ENCODE measurements at places on chromosomes 7 and 10.
A peak's percentile ranks its signal among the peaks of the same experiment; 100 is the strongest.

DNA sequence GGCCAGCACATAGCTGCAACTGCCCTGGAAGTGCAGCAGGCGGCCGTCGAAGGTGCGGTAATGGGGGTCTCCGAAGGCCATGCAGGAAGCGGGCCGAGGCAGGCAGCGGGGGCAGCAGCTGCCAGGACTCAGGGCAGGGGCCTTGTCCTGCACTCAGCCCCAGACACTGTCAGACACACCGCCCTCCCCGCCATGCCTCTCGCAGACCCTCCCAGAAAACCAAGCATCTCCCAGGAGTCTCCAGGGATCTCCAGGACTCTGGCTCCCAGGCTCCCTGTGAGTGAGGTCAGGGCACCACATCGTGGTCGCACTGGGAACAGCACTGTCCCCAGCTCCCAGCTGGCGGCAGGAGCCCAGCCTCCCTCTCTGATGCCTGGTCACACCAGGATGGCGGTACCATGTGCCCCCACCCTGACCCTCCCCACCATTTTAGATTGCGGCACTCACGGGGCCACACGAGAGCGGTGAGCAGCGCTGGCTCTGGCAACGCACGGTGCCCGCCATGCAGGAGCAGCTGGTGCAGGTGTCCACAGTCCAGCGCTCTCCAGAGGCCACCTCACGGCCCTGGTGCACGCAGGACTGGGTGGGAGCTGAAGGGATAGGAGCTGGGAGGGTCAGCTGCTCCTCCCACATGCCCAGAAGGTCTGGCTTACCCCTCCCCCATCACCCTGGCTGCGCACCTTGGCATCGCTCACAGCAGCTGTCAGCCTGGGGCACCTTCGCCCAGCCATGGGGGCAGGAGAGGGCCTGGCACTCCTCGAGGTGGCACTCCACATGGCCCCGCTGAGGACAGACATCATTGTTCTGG, 17.5 kb downstream of the ATP6V1F start:
- DNase-seq: no peak

DNA sequence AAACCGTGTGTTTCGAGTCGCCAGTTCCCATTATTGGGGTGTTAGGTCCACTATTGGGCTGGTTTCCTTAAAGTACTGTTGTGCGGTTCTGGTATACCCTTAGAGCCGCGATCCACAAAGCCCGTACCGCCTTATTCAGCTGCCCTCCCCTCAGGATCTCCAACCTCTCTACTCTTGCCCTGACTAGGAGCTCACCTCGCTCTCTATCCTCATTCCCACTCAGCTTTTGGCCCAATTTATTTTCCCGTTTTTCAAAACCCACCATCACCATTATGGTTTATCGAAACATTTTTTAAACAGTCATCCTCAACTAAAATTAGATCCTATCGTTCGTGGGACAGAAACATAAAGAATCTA, 461 bp upstream of the ETV1 start:
- DNase-seq: no peak

GRCh38 chr10:114779803-114780576, 41.6 kb upstream of the FHIP2A start:
- no peak for DNase-seq

GRCh38 chr7:154591544-154591943, 411.4 kb downstream of the PAXIP1 start:
- DNase-seq: no peak

DNA sequence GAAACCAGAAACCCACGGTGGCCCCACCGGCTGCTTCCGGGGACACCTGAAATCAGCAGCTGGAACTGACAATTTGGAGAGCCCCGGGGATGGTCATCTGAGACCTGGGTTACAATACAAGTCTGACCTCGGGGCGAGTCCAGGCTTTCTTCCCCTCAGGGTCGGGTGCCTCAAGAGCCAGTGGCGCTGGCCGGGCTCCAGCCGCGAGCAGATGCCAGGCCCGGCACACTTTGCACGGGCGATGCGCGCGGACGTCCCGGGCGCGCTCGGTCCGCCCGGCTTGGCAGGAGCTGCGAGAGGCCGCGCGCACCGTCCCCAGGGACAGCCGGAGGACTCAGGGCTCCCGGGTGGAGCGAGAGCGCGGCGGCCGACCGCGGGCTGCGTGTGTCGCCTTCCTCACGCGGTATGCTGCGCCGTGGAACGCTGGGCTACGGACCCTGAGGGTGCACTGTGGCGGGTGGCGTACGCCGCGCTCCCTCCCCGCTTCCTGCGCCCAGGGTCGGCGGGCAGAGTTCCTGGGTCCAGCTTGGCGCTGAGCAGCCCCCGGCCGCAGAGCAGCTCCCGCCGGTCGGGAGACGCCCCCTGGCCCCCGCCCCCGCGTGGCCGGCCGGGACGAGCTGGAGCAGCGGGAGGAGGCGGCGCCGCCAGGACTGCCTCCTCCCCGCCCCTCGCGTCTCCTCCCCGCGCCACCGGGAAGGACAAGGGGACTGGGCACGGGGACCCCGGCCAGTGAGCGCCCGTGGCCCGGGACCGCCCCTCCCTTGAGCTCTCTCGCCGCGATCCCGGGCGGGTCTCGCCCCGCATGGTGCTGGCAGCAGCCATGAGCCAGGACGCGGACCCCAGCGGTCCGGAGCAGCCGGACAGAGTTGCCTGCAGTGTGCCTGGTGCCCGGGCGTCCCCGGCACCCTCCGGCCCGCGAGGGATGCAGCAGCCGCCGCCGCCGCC, at the start of gene RBM20:
Gene RBM20, plus strand, starts transcription at position 684 of the 945 bp plus-strand sequence. Its CDS starts 119 bp downstream, at position 803.
- DNase-seq: peak; percentile 6

- no peak for DNase-seq
Observed at GRCh38 chr7:81761821-81762220, 8.0 kb downstream of the HGF start.

DNA sequence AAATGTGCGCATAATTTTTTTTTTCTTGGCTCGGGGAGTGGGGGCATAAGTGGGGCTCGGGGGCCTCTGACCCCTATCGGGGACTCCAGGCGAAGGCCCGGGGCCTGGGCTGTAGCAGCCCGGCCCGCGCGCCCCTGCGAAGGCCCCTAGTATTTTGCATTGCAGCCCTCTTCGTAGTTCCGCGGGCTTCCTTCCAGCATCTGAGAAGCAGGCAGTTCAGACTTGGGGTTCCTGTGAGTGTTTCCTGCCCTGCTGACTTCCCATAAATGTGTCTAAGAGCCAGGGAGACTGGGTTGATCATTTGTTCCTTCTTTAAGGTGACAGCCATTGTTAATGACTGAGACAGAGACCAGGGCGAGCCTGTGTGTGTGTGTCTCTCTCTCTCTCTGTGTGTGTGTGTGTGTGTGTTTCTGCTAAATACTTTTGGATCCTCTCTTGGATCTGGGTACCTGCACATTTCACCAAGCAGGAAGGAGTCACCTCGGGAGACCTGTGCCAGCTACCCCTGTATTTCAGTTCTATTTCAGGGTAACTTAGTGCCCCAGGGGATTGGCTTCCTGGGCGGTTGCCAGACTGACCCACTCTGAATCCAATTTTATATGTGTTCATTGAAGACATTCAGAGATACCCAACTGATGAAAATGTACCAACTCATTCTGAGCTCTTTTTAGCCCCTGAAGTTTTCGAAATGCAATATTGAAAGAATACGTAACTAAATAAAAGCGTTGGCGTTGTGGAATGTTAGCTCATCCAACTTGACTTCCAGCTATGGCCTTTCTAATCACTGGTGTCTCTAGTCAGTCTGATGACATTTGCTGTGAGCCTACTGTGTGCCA, 805 bp downstream of the MSRB2 start:
- peak; percentile 54 for DNase-seq

DNA sequence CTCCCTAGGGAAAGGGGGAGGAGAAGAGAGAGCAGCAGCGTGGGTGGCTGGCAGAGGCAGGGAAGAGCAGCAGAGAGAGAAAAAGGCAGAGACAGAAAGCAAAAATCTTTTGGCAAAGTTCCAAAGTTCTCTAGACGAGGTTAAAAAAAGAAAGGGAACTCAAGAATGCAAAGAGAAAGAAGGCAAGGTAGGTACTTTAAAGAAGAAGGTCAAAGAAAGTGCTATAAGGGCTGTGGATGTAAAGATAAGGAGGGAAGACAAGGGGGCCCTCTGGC, 20.2 kb upstream of the OPTN start:
- DNase-seq: no peak

- DNase-seq: peak; percentile 5
Observed at GRCh38 chr10:30747633-30748032, 118.1 kb upstream of the LYZL2 start.

- DNase-seq: no peak
Observed at GRCh38 chr10:53886325-53887300, 914.4 kb downstream of the PCDH15 start.

DNA sequence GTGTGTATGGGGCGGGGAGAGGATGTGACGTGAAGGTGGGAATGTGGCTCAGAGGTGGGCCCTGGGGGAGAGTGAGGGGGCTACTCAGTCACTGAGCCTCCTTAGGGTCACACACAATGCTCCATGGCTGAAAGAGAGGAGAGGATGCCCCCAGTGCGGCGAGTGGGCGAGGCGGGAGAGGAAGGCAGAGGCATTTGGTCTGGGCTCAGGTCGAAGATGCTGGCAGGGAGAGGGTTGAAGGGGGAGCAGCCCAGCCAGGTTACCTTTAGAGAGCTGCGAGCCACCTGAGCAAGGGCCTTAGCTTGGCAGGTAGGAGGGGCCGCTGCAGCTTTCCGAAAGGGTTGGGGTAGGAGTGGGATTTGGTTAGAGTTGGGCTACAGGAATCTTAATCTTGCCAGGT, 4.7 kb upstream of the LOXL4 start:
- no peak for DNase-seq

DNA sequence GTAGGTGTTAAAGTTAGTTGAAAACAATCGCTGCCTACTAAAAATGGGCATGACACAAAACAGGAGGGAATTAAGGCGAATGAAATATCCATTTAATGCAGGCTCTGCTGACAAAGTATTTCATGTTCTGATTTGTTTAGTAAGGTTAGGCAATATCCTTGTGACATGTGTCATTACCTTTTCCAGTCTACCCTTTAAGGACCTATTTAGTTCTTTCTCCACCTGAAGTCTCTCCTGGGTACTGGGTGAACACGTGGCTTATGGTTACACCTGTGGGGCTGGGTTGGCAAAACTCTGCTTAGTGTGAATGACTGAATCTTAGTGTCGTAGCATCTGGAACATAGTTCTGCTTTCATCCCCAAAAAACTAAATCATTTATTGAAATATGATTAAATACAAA, 313.5 kb downstream of the CCDC3 start:
- no peak for DNase-seq

DNA sequence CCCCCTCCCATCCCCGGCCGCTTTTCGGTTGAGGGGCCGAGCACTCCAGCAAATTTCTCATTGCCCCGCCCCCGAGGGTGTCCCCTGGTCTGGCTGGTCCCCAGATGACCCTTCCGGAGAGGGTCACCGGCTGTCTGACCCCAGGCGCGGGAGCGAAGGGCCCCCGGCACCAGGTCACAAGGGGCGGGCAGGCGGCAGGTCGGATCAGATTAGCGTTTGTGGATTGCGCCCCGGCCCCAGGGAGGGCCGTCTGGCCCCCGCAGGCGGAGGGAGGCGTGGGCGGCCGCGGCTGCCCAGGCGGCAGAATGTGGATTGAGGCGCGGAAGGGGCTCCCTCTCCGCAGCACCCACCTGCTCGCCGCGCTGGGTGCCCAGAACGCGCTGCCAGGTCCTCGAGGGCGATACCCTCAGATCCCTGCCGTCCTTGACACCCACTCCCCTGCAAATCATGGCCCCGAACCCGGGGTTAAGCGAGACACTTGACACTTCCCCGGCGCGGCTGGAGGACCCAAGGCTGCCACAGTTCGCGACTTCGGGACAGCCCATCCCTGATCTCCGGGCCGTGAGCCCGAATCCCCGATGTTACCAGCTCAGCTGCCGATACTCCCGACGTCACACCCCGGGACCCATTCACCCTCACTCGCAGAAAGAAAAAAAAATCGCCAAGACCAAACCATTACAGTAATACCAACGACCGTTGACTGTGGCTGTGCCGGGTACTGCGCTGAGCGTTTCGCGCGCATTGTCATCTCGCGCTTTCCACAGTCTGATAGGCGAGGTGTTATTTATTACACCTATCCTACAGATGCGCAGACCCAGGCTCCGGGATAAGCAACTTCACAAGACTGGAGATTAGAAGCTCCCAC, 953 bp downstream of the NODAL start:
- no peak for DNase-seq

- DNase-seq: no peak
Observed at GRCh38 chr7:4269746-4270145, 412.3 kb upstream of the FOXK1 start.

DNA sequence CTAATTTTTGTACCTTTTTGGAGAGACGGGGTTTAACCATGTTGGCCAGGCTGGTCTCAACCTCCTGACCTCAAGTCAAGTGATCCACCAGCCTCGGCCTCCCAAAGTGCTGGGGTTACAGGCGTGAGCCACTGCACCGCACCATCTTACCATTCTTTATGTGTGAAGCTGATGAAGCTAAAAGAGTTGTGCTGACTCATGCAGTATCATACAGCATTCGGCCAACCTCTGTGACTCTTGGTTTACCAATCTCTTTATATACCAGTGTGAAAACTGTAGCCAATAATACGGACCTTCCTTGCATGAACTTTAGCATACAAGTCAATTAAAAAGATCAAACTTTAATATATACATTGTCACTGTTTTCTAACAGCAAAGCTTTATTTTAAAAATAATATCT, 878.2 kb upstream of the MBL2 start:
- DNase-seq: no peak

DNA sequence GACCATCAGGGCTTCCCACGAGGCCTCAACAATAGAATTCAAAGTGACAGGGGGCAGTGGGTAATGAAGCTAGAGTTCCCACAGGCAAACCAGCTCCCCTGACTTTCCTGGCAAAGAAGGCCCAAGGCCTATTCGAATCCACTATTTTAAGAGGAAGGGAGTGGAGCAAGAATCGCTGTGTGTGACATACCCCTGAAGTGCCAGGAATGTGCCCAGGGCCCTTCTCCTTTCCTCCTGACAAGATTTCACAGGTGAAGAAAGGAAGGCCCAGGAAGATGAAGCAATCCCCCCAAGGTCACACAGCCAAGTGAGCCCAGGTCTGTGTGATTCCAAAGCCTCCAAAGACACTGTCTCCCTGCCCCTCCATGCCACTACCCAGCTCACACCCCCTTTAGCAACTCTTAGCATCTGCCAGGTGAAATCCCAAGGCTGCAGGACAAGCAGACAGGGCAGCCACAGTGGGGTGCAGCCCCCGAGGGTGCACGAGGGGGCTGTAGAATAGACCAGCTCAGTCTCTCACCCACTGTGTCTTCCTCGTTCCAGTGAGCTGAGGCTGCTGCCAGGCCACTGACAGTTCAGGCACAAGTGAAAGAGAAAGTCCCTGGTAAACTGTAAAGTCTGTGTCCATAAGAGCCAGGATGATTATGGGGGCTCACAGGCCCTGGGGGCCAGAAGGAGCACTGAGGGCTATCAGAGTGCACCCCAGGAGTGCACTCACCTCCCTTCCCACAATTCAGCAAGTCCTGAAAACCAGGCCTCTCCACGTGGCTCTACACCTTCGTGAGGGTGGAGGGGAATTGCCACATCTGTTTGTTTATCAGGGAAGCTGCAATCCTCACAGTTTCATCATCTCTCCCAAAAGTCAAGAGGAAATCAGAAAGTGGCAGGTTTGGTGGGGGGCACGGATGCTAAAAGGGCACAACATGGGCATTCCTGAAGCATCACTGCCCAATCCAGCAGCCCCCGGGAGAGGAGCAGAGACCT, 70.8 kb upstream of the ZMIZ1 start:
- no peak for DNase-seq

Measured in CD4-positive, alpha-beta T cell treated with Interleukin-10 for 1 hour (primary cell).